ENCODE measurements at places on chromosomes 3 and 15.
A peak's percentile ranks its signal among the peaks of the same experiment; 100 is the strongest.

DNA sequence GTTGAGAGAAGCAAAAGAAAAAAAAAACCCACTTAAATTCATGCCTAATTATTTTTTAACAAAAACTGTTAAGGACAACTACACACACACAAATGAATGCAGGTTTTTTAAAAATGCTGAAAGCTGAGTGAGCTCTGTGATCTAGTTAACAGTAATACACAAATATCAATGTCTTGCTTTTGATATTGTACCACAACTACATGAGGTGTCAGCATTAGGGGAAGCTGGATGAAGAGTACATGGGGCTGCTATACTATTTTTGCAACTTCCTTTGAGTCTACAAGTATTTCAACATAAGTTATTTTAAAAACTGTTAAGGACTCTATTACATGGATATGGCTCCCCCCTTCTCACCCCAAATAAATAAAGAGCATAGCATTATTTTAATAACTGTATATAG lies 44.7 kb downstream of the SUCLG2 start:
- no peak for DNase-seq

- DNase-seq, result no peak
Observed at GRCh38 chr15:84079885-84080777, 155.4 kb upstream of the GOLGA6L4 start.

DNA sequence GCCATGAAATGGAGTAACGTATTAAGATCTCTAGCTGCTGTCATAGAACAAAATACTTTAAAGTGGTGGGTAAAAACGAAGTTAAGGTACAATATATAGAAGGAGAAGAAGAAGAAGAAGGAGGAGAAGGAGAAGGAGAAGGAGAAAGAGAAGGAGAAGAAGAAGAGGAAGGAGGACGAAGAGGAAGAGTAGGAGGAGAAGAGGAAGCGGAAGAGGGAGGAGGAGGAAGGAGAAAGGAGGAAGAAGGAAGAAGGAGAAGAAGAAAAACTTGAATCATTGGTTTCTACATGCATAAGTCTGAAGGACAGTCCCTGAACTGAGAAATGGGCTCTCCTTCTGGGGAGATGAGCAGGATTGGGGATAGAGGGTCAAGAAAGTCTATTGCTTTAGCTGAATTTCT lies 22.4 kb downstream of the WWTR1 start:
- no peak for DNase-seq

GRCh38 chr15:29812384-29812694 lies 9.9 kb downstream of the TJP1 start:
- DNase-seq, result peak; percentile 86

DNA sequence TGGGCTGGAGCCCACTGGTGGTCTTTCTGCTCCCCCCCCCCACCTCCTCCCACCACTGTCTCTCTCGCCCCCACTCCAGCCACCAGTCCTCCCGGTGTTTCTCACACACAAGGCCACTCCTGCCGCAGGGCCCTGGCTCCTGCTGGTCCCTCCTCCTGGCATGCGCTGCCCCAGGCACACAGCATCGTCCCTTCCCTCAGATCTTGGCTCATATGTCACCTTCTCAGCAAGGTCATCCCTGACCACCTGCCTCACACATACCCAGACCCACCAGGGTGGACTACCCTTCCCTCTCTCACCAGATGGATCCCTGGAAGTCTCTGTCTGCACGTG lies 101.5 kb upstream of the IQSEC1 start:
- no peak for DNase-seq

GRCh38 chr3:49785565-49786356 lies 581 bp downstream of the IP6K1 start:
- peak; percentile 62 for DNase-seq

DNA sequence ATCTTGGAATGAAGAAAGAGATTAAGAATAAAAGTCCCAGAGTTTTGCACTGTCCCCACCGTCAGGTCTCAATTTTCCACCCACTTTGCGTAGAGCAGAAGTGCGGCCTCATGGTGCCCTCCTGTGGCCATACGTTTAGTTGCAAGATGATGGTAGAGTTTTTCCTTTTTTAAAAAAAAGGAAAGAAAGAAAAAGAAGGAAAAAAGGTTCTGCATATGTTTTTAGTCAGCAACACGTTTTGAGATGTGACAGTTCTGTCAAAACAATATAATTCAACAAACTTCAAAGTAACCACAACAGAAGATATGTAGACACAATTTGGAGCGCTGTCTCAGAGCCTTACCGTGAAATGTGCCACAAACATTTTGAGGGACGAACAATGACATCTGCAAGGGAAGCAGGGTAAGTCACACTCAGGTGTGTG lies 24.6 kb downstream of the EBLN2 start:
- DNase-seq, result no peak

GRCh38 chr3:9450126-9450525 lies 52.7 kb downstream of the SETD5 start:
- no peak for DNase-seq

- no peak for DNase-seq
Observed at GRCh38 chr15:32671339-32672325, 30.1 kb downstream of the SCG5 start.

GRCh38 chr3:179969525-179969924 lies 67.2 kb downstream of the PEX5L start:
- no peak for DNase-seq

- no peak for DNase-seq
Observed at GRCh38 chr3:68207327-68207726, 552.9 kb upstream of the SUCLG2 start.

DNA sequence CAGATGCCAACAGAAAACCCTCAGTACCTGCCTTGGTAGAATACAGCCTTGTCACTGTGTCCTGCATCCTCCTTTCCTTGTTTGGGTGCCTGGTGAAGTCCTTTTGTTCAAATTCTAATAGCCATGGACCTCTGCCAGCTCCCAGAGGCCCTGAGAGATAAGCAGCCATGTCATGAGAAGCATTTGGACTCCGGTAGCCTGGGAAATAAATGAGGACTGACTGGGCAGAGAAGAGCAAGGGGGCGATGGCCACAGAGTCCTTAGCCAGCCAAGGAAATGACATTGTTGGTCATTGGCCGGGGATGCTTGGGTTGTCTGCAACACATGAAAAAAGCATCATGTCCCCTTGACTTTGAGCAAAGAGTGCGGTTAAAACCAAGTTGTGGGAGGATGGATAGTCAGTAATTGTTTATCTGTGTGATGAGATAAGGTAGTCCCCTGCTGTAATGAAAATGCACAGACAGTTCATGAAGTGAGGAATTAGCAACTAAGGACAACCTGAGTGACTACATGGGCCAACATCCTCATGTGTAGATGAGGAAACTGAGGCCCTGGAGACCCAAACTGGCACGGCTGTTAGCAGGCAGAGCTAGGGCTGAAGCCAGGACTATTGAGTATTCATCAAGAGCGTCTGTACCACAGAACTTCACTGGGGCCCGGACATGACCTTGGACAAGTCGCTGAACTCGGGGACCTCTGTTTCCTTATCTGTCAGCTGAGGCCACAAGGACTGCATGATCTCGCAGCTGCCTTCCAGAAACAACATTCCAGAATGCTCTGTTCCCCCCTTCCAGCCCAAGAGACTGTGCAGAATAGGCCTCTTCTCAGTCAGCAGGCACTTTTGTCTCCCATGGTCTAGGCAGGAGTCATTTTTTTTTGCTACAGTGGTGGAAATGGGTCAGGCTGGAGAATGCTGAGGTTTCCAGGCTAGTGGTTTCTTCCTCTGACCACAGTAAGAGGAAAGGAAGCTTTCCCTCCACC lies 90.5 kb upstream of the CTDSPL start:
- no peak for DNase-seq

DNA sequence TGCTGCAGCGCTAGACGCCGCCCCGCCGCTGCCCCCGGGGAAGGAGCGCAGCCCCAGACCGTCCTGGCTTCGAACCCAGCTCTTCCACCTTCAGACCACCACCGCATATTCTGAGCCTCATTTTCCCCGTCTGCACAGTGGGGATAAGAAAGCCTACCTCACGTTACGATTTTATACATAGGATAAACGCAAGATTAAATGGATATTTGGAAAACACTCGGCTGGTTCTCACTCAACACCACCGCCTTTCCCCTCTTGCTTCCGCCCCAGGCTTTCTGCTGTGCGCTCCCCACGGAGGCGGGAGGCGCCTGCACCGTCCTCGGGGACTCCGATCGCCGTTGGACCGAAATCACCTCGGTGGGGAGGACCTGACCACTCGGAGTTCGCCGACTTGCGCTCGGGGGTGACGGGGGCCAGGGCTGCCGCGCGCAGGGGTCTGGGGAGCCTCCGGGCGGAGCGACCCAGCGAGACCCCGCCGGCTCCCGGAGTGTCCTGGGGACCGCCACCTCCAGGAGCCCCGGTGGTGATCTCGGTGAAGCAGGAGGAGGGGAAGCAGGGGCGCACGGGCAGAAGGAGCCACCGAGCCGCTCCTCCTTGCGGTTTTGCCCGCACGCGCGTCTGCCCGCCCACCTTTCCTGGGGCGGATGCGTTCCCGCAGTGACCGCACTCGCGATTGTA lies 4.0 kb downstream of the FBXL22 start:
- peak; percentile 55 for DNase-seq

DNA sequence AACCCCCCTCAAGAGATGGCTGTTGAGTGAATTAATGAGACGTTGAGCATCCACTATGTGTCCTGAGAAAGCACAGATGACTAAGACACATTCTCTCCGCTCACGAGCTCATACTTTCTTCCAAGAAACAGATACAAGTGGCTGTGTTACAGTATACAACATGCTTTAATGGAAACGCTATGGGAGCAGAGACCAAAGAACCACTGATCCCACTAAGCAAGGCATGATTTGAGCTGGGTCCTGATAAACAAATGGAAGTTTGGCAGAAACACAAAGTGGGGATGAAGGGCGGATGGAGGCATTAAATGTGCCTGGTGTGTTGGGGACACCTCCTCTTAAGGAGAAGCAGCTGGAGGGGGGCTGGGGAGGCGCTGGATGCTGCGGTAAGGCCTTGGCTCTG lies 129.4 kb downstream of the UACA start:
- DNase-seq, result no peak

GRCh38 chr3:29585368-29585767 lies 304.5 kb downstream of the RBMS3 start:
- DNase-seq, result no peak

- peak; percentile 64 for DNase-seq
Observed at GRCh38 chr3:160935413-160936095, 169.6 kb downstream of the B3GALNT1 start.

DNA sequence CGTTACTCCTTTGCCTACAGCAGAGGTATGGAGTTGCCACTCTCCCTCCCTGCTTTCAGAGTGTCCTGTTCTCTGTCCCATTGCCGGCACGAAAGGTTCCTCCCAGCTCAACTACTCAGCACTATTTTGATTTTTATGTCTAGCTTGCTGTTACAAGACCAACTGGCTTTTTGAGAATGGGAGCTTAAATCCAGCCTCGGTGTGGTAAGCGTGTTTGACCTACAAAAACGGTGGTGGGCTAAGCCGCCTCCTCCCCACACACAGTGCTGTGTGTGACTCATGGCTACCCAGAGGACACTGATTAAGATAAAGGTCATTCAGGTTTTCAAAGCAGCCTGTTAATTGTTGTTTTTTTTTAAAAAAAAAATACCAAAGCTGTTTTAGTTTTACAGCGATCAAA lies 64.5 kb downstream of the LRTM1 start:
- DNase-seq, result peak; percentile 34

GRCh38 chr3:113631573-113631972 lies 64.9 kb downstream of the USF3 start:
- DNase-seq, result no peak

- peak; percentile 29 for DNase-seq
Observed at GRCh38 chr3:12663401-12663935, 449 bp downstream of the RAF1 start.

DNA sequence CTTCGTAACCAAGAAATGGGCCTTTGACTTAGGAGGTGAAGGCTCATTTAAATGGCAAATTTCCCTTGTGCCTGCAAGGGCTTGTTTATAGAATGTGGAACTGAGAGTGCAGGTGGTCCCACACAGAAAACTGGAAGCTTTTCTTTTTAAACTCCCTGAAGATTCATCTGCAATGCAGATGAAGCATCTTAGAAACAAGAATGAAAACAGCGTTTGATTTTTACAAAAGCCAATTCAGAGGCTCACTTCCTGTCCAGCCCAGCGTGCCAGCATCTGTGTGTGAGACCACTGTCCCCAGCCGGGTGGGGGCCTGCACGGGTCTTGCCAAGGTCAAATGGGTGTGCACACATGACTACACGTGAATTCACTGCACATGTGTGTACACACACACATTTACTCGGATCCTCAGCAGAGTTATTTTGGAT lies 94.7 kb downstream of the LINGO1 start:
- DNase-seq, result no peak

GRCh38 chr3:5427021-5427420 lies 239.5 kb downstream of the EDEM1 start:
- DNase-seq, result no peak

GRCh38 chr3:35946121-35946853 lies 307.0 kb downstream of the ARPP21 start:
- peak; percentile 21 for DNase-seq

- DNase-seq, result no peak
Observed at GRCh38 chr3:156356537-156357363, 198.2 kb downstream of the SSR3 start.

GRCh38 chr3:94065819-94066480 lies 3.1 kb downstream of the NSUN3 start:
- no peak for DNase-seq

Measured in trophoblast cell (in vitro differentiated cells and primary cell).